CD8-positive, alpha-beta memory T cell (primary cell): ENCODE measurements at places on chromosomes 1 and 21. TPM values are rescaled to one million over a fixed set of nuclear protein-coding genes. Genes with fewer than 3 reads are reported as not detected.

- DNase-seq = no peak
Observed at GRCh38 chr1:155023627-155024026, 10.0 kb downstream of the DCST2 start.

Gene AVPR1B
- total RNA-seq = not detected

DNA sequence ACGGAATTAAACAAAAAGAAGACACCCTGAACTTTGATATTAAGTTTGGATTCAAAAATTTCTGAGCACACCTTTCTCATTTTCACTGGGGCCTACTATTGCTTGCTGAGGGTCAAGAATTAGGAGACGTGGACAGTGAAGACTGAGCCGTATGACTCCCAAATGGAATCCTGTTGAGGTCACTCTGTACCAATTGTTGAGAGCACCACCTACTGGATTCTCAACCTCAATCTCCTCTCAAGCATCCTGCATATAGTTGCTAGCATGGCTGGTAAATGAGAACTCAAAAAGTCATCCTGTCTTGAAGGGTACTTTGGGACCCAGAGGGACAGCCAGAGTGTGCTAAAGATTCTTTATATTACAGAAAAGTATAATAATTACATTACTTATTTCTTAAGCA, 20.2 kb upstream of the MTR start:
- no peak for DNase-seq

GRCh38 chr1:101005871-101006270, 19.7 kb downstream of the DPH5 start:
- no peak for DNase-seq

DNA sequence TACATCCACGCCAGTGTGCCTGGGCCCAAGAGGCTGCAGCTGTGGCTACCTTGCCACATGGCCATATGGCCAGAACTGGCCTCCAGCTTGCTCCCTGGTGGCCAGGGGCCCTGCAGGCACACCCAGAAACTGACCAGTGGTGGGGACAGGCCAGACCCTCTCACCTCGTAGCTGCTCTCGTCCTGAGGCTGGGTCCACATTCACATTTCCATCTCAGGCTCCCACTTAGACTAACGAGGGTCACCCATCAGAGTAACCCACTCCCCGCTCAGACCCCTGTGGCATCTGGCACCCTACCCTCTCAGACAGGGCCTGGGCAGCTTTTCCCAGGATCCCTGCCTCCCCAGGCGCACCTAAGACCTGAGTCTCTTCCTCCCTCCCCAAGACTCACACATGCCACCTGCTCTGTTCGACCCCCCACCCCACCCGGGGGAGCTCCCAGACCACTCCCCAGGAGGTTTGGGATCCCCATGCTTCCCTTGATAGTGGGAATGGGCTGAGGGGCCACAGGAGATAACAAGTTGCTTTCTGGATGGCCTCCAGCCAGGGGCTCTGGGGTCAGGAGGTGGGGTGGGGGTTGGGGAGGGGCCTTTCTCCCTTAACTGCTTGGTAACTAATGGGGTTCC, 21.3 kb upstream of the RNU1-4 start:
- DNase-seq = no peak

Gene CRNN
- total RNA-seq = not detected

Gene FAM163A
- total RNA-seq = not detected

- DNase-seq = no peak
Observed at GRCh38 chr1:115301438-115302020, 36.5 kb downstream of the NGF start.

Gene CHI3L2
- total RNA-seq = 1.9 TPM
